ENCODE measurements at places on chromosomes 13 and 19.
A peak's percentile ranks its signal among the peaks of the same experiment; 100 is the strongest.

GRCh38 chr19:23415034-23415433 lies 19.8 kb upstream of the ZNF91 start:
- peak; percentile 4 for DNase-seq

GRCh38 chr13:48144413-48145035 lies 49.6 kb upstream of the MED4 start:
- no peak for DNase-seq

DNA sequence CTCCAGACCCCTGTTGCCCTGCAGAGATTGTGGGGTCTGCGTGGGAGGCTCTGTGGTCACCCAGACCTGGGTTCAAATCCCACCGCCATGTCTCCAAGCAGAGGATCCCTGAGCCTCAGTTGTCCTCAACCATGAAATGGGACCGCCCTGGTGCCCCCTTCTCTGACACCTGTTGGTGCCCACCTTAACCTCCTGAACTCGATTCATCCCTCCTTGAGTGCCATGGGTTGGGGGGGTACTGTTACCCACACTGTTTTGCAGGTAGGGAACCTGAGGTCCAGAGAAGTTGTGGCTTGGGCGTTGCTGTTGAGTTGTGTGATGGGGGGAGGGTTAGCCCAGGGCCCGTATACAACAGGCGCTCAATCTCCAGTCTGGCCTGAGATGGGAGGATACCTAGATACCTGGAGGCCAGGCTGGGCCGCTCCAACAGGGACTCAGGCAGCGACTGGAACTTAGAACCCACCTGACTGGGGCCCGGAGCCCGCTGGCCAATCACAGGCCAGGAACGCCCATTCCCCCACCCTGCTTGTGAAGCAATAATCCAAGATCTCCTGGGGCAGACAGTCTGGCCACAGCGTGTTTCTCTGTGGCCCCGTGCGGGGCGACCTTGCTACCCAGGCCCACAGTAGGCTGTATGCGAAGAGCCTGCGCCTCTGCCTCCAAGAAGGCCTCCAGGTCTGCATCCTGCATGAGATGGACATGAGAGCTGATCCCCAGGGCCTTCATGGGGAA lies 2.8 kb downstream of the ARID3A start:
- no peak for DNase-seq

DNA sequence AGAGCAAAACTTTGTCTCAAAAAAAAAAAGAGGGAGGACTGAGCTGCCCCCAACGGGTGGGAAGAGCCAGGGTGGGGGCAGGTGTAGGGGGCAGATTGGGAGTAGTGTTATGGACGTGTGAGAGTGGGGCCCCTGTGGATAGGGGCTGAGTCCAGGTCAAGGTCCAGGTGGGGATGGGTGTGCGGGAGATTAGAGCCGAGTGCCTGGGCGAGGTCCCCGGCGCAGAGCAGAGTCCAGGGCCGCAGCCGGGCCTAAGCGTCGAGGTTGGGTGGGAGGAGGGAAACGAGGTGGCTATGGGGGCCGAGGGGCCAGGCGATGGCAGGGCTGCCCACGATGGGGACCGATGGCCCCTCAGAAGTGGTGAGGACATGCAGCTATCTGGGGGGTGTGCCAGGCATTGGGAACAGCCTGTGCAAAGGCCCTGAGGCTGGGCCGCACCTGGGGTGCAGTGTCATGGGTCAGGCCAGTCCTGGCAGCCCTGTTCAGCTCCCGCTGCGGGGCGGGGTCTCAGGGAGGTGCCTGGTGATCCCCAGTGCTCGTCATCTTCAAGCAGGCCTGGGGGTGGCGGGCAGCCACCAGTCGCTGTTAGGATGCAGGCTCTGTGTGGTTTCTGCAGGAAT lies 12.3 kb upstream of the MISP start:
- DNase-seq: no peak

GRCh38 chr13:66378894-66379293 lies 851.2 kb downstream of the PCDH9 start:
- DNase-seq: no peak
